Thoracic aorta (tissue), 2 donors: ENCODE measurements at places on chromosomes 4 and X.
A peak's percentile ranks its signal among the peaks of the same experiment; 100 is the strongest.

- no peak for DNase-seq
Measured at GRCh38 chr4:48065587-48066052, 49.0 kb downstream of the NIPAL1 start.

GRCh38 chr4:2412534-2412884, 5.9 kb downstream of the ZFYVE28 start:
- DNase-seq = no peak

- DNase-seq = no peak
Measured at GRCh38 chrX:152632445-152633097, 5.1 kb upstream of the GABRQ start.

- DNase-seq = no peak
Measured at GRCh38 chr4:1602655-1603412, 81.3 kb downstream of the FAM53A start.

DNA sequence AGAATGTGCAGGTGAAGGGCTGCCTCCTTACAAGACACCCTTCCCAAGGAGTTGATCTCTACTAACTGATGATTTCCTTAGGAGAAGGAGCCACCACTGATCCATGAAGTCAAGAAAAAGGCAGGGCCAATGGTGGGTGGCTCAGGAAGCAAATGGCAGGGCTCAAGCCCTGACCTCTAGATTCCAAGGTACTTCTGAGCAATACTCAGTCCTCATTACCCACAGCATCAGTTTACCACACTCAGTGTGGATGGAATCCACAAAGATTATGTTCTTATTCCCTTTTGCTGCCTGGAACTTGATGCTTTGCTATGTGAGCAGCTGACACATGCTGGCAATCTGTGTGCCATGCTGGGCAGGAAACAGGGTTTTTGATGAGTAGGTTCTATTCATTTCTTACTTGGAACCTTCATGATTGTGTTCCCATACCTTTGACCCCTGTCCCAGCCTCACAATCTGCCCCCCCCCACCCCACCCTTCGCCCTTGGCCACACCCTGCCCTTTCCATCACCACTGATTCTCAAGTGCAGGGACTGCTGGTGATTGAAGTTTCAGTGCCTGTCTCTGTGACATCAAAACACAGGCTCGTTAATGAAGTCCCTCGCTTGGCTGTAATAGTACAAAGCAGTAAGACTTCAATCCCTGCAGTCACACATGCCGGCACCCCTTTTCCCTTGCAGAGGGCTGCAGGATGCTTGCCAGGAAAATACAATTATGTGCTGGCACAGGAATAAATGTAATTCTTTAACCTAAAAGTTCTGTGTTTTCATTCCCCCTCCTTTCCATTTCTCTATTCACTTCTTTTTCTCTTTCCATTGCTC, 135.6 kb upstream of the GPC4 start:
- no peak for DNase-seq

DNA sequence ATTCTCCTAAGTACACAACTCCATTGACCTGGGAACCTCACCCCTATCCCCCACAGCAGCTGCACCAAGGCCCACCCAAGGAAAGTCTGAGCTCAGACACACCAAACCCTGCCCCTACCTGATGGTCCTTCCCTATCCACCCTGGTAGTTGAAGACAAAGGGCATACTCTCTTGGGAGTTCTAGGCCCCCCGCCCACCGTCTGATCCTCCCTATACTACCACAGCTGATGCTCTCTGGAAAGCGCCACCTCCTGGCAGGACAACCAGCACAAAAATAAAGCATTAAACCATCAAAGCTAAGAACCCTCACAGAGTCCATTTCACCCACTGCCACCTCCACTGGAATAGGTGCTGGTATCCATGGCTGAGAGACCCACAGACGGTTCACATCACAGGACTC, 83.6 kb downstream of the ANAPC10 start:
- no peak for DNase-seq

- no peak for DNase-seq
Measured at GRCh38 chr4:51878431-51878830, 35.5 kb downstream of the DCUN1D4 start.

DNA sequence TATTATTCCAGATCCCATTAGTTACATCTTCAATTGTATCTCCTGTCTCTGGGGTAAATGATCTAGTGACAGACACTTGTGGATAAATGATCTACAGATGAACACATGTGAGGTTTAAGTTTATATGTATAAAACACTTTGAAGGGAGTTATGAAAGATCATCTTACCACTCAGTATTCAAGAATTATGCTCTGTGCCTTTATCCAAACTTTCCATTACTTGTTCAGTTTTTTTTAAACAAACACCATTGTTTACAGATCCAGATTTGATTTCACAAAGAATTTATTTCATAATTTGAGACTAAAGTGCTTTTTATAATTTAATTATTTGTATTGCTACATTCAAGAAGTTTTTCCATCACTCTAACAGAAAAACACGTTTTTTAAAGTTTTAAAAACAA, 142.5 kb downstream of the HHIP start:
- DNase-seq = no peak

DNA sequence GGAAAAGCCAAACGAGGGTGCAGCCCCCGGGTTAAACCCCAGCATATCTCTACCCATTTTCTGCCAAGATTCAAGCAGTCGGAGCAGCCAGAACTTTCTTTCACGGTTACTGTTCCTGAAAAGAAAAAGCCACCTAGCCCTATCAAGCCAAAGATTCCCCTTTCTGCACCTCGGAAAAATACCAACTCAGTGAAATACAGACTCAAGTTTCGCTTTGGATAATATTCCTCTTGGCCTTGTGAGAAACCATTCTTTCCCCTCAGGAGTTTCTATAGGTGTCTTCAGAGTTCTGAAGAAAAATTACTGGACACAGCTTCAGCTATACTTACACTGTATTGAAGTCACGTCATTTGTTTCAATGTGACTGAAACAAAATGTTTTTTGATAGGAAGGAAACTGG, 20.0 kb downstream of the FGF5 start:
- DNase-seq = no peak

- peak; percentile 17 for DNase-seq
Measured at GRCh38 chr4:139419388-139419914, 34.5 kb upstream of the RAB33B start.

DNA sequence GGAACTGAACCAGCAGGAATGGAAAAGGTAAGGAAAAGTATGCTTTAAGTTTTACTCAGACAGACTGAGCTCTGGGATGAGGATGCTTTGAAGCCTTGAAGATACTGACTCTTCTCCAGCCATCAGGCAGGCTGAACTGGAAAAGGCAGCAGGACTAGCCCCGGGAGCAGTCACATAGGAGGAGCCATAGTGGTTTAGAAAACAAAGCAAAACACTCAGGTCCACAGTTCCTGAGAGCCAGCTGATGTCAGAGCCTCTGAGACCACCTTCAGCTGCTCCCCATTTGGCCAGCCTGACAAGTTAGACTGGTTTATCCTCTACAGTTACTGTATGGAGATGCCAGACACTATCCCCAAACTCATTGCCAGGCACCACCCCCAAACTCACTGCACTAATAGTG, 167.9 kb upstream of the CPEB2 start:
- DNase-seq = no peak

DNA sequence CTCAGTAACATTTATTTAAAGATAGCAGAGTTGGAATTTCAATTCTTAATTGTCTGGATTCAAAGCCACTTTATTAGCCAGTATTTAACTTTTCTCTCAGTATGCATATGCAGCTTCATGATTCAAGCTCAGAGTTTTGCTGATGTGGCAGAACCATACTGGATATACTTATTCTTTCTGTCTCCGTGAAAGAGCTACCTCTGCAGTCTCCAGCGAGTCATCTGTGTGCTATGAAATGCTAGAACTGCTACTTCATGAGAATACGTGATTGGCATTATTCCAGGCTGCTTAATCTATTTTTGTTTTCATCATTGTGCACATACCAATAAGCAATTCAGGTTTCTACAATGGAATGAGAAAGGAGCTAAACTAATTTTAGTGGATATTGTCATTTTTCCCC, 743.7 kb downstream of the C4orf33 start:
- DNase-seq = no peak

DNA sequence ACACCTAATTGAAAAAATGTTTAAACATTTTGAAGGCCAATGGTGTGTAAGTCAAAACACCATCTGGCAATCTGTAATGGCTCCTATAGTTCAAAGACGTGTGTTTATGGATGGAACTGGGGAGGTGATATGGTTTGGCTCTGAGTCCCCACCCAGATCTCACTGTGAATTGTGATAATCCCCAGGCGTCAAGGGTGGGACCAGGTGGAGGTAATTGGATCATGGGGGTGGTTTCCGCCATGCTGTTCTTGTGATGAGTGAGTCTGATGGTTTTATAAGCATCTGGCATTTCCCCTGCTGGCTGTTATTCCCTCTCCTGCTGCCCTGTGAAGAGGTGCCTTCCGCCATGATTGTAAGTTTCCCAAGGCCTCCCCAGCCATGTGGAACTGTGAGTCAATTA, 52.2 kb downstream of the ADRA2C start:
- DNase-seq = no peak

- DNase-seq = no peak
Measured at GRCh38 chr4:143599827-143600226, 86.3 kb downstream of the SMARCA5 start.

- no peak for DNase-seq
Measured at GRCh38 chr4:121863799-121864198, 6.5 kb downstream of the BBS7 start.

- DNase-seq = no peak
Measured at GRCh38 chrX:85828771-85829170, 218.6 kb downstream of the CHM start.

GRCh38 chrX:153647461-153648357, 706 bp downstream of the DUSP9 start:
- no peak for DNase-seq

DNA sequence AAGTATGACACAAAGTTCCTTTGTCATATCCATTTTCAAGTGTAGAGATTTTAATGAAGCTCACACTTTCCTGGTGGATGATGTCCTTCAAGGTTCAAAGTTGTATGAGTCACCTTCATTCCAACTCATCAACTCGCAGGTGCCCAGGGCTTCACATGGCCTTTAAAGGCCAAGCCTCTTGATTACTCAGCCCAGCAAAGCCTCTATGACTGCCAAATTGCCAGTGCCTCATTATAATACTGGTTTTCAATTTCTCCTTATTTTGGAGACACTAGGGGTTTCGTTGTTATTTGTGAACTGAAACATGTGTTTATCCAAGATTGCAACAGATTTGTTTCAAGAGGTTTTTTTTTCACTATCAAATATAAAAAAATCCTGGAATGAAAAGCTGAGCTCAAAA, 45.9 kb upstream of the PPP3CA start:
- DNase-seq = no peak

GRCh38 chr4:2285613-2286381, 23.9 kb upstream of the MXD4 start:
- DNase-seq = no peak

GRCh38 chr4:71595576-71596108, 188.2 kb downstream of the GC start:
- DNase-seq = no peak

GRCh38 chr4:133996431-133997121, 205.0 kb downstream of the PABPC4L start:
- DNase-seq = no peak

DNA sequence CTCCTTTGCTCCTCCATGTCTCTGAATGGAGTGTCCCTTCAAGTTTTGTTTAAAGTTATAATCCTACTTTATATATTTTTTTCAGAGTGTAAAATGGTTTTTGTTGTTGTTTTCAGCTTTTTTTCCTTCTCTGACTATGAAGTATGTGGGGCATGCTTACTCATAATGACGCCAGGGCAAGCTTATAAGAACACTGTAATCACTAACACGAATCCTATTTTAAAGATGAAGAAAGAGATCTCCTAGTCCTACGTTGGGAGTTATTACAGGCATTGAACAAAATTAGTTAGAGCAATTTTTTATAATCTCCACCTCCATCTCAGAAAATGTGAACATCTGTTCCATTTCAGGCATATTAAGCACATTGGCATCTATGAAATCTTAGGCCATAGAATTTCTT, 268.1 kb upstream of the MAGEB2 start:
- DNase-seq = no peak

DNA sequence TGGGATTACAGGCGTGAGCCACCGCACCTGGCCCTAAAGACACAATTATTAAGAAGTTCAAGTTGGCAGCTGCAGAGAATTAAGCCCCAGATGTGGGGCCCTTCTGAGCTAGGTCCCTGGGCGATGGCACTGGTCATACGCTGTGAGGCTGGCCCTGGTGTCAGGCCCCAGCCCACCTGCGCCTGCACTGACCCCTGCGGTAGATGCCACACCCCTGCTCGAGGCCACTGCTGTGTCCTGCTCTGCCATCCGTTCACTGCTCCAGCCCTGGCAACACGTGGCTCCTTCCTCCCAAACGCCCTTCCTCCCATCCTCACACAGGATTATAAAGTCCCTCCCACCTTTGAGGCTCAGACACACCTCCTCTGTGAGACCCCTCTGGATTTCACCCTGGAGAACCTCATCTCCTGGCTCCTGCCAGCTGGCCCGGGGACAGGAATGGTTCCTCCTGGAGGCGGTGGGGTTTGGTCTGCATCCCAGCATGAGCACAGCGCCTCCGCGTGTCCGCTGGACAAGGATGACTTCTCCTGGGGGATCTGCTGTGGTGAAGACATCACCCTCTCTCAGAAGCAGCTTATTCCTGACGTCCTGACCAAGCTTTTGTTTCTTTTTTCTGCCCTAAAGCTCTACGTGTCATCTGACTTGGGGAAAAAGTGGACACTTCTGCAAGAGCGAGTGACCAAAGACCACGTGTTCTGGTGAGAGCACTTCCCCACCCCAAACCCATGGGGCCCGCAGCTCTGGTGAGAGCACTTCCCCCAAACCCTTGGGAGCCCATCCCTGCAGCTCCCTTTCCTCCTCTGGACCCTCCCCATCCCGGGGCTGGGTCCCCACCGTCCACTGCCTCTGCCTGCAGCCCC, 219.0 kb upstream of the PSAPL1 start:
- no peak for DNase-seq

DNA sequence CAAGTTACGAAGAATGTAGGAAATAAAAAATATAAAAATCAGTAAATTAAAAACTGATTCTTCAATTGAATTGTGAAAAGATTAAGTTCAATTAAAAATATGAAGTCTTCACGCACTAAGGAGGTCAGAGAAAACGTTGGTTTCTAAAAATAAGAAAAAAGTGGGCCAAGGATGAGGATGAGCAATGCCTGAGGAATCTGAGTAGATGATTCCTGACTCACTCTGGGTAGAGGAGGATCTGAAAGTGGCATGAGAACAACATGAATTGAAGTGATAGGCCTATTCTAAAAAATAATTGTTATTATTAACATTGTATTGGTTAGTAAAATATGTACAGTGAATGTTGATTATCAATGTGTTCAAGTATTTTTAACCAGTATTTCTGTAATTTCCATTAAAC, 444.2 kb downstream of the GRIA2 start:
- no peak for DNase-seq

DNA sequence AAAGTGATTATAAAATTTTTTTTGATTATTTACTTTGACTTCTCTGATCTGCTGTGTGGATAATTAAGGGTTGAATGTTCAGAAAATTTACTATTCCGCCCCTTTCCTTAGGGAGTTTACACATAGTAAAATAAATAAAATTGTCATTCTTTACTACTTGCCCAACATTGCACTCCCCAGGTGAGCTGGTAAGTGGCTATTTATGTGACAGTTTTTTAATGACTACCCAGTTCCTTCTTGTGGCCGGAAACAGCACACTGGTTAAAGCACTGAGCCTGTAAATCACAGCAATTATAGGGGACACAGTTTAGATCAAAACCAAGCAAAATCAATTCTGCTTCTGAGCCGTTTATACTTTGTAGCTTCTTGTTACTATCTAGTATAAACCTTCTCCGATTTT, 158.1 kb downstream of the FHIP1A start:
- DNase-seq = no peak

GRCh38 chrX:72536542-72536941, 36.1 kb downstream of the HDAC8 start:
- no peak for DNase-seq
